ENCODE measurements at places on chromosomes 2 and 18. TPM values are rescaled to one million over a fixed set of nuclear protein-coding genes. Genes with fewer than 3 reads are reported as not detected.
A peak's percentile ranks its signal among the peaks of the same experiment; 100 is the strongest.

DNA sequence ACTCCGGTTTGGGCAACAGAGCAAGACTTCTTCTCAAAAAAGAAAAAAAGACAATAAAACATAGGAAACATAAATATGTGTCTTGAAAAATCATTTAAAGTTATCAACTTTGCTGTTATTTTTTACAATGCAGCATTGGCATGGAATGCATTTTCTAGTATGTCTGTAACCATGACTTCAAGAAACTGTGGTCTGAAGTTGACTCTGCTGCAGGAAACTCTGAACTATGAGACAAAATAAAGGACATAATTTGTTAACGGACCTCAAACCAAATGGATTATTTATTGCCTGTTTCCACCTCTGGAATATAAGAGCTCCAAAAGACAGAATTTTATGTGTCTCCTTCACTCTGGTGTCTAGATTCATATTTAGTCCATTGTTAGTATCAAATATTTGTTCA, 79.1 kb downstream of the TRIB2 start:
- no peak overlapping the region for H3K4me3 ChIP-seq
- no peaks in the 10 kb centered on the region for H3K27me3 ChIP-seq
- DNase-seq, result no peak

GRCh38 chr2:141824790-141825189, 306.0 kb downstream of the LRP1B start:
- no peaks in the 10 kb centered on the region for H3K36me3 ChIP-seq
- H3K4me1 ChIP-seq, result no peaks in the 10 kb centered on the region
- H3K27ac ChIP-seq, result no peak overlapping the region
- no peaks in the 10 kb centered on the region for H3K27me3 ChIP-seq

DNA sequence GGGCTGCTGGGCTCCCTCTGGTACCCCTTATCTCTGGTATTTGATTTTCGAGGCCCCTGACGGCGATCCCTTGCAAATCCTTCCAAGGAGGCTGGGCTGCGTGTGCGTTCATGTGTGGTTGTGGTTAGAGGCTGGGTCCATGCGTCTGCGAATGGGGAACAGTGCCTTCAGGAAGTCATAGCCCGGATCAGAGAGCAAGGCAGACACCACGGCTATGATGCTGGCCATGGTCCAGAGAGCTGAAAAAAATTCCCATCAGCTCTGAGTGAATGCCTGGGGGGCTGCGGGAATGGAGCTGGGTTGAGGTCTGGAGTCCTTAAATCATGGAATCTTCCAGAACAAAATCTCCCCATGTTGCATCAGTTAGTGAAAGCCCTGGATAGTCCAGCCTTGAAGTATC, 145.5 kb downstream of the ACKR3 start:
- no peaks in the 10 kb centered on the region for H3K36me3 ChIP-seq
- H3K4me1 ChIP-seq, result peaks cover 5% of the 10 kb centered on the region
- no peaks in the 10 kb centered on the region for H3K27me3 ChIP-seq
- peak; percentile 39 for DNase-seq
- H3K4me3 ChIP-seq, result no peak overlapping the region

GRCh38 chr2:100831158-100831750, 11.3 kb downstream of the NPAS2 start:
- H3K27me3 ChIP-seq, result no peaks in the 10 kb centered on the region
- peaks cover 15% of the 10 kb centered on the region for H3K4me1 ChIP-seq
- no peaks in the 10 kb centered on the region for H3K36me3 ChIP-seq
- H3K27ac ChIP-seq, result no peak overlapping the region
- no peak overlapping the region for H3K4me3 ChIP-seq

DNA sequence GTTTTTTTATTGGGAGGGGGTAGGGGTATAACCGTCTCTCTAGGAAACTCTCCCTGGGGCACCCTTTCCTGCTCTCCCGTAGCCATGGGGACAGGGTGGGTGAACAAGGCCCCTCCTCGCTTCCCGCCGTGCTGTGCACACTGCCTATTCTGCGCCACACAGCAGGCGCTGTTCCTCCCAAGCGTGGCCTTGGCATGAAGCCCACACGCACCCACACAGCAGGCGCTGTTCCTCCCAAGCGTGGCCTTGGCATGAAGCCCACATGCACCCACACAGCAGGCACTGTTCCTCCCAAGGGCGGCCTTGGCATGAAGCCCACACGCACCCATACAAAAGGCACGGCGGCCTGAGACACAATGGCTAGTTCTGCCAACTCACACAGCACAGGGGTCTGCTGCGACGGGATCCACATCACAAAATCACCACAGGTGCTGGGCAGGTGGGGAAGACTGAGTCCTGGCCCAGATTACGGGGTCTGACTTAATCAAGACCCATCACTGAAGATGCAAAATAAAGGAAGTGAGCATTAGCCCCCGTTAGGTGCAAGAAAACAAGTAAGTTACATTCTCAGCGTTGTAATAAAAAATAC, 46.6 kb upstream of the TPO start:
- no peak overlapping the region for H3K4me3 ChIP-seq
- H3K4me1 ChIP-seq, result no peaks in the 10 kb centered on the region
- H3K27me3 ChIP-seq, result no peaks in the 10 kb centered on the region
- DNase-seq, result no peak

The AKAIN1 gene
- not detected for total RNA-seq

GRCh38 chr18:79432376-79433120, 36.8 kb downstream of the NFATC1 start:
- no peaks in the 10 kb centered on the region for H3K27me3 ChIP-seq
- no peaks in the 10 kb centered on the region for H3K36me3 ChIP-seq
- no peak overlapping the region for H3K27ac ChIP-seq
- no peak overlapping the region for H3K4me3 ChIP-seq
- H3K4me1 ChIP-seq, result no peaks in the 10 kb centered on the region
- no peak for DNase-seq

GRCh38 chr2:64607381-64608304, 46.1 kb downstream of the SERTAD2 start:
- no peaks in the 10 kb centered on the region for H3K27me3 ChIP-seq
- no peak for DNase-seq
- H3K36me3 ChIP-seq, result no peaks in the 10 kb centered on the region
- H3K4me3 ChIP-seq, result no peak overlapping the region
- no peak overlapping the region for H3K27ac ChIP-seq
- peaks cover 14% of the 10 kb centered on the region for H3K4me1 ChIP-seq

DNA sequence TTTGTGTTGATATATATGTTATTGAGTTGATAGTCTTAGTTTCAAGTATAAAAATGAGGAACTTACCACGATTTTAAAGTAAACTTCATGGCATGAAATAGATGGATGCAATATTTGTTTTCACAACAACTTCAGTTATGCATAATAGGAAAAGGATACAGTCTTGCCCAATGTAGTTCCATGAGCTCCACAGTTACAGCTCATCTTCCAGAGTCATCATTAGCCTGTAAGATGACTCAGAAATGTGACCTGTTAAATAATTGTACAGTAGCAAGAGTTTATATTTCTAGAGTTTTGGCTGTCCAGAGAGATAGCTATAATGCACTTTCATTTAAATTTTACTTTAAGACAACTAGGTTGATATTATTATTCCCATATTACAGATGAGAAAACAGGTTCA, 80.9 kb upstream of the ARHGAP28 start:
- DNase-seq, result no peak
- H3K4me1 ChIP-seq, result no peaks in the 10 kb centered on the region
- H3K27me3 ChIP-seq, result no peaks in the 10 kb centered on the region
- H3K27ac ChIP-seq, result no peak overlapping the region
- H3K4me3 ChIP-seq, result no peak overlapping the region

The EFHD1 gene
- total RNA-seq, result 3.7 TPM

- H3K36me3 ChIP-seq, result no peaks in the 10 kb centered on the region
- no peaks in the 10 kb centered on the region for H3K4me1 ChIP-seq
- H3K27me3 ChIP-seq, result no peaks in the 10 kb centered on the region
- DNase-seq, result no peak
Measured at GRCh38 chr18:28398471-28398870, 221.5 kb upstream of the CDH2 start.

DNA sequence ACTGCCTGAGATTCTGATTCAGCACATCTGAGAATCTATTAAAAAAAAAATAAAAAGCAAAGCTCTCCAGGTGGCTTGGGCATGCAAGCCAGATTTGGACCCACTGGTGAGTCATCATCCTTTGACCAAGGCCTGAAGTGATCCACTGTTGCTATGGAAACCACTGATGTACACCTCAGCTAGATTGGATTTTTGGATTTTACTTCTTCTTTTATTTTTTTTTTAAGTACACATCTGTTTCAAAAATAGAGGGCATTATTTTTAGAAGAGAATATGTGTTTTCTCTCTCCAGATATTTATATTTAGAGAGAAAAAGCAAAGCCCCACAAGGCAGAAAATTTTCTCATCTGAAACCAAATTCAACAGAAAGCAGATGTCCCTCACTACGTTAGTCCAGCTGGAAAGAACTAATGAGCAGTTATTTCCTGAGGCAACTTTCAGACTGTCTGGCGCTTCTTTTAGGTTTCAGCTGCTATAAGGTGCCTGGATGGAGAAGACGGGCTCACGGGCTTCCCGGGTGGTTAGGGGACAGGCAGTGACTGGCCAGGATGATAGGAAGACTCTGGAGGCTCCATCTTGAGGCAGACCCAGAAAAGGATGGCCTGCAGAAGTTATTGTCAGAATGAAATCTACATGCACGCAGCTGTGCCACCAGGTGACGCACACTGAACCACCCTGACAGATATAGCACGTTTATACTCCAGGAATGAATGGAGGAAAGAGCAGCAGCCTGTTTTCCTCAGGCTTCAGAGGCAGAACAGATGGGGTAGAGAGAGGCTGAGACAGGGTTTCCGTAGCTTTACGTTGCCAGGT, 50.5 kb downstream of the MRPL35 start:
- DNase-seq, result no peak
- H3K36me3 ChIP-seq, result no peaks in the 10 kb centered on the region
- H3K27me3 ChIP-seq, result no peaks in the 10 kb centered on the region
- H3K4me1 ChIP-seq, result peaks cover 2% of the 10 kb centered on the region
- H3K27ac ChIP-seq, result no peak overlapping the region

The GAREM1 gene
- total RNA-seq, result 21.0 TPM
